ENCODE measurements at places on chromosomes 3 and 15.

GRCh38 chr15:66565741-66566144, at the start of gene LCTL:
Gene LCTL, minus strand, starts transcription at chr15:66565998. Its CDS starts 633 bp downstream, at chr15:66565365.
- no peak for DNase-seq

DNA sequence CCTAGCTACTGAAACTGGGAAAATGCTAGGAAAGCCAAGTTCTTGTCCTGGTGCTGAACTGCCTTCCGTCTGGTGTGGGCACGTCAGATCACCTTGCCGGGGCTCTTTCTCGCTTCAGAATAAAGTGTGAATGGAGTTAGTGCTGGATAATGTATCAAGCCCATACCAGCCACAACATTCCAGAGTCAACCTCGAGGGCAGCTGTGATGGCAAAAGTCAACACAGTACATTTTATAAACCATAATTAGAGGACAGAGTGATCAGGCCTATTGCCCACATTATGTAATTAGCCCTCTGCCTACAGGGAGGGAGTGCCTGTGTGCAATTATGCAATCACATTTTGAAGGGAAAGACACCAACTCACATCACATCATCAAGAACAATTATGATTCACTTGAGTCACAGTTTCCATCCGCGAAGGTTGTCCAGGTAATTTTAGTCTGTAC, 165.2 kb downstream of the RORA start:
- no peak for DNase-seq

GRCh38 chr3:64385277-64385676, 160.0 kb upstream of the PRICKLE2 start:
- no peak for DNase-seq

DNA sequence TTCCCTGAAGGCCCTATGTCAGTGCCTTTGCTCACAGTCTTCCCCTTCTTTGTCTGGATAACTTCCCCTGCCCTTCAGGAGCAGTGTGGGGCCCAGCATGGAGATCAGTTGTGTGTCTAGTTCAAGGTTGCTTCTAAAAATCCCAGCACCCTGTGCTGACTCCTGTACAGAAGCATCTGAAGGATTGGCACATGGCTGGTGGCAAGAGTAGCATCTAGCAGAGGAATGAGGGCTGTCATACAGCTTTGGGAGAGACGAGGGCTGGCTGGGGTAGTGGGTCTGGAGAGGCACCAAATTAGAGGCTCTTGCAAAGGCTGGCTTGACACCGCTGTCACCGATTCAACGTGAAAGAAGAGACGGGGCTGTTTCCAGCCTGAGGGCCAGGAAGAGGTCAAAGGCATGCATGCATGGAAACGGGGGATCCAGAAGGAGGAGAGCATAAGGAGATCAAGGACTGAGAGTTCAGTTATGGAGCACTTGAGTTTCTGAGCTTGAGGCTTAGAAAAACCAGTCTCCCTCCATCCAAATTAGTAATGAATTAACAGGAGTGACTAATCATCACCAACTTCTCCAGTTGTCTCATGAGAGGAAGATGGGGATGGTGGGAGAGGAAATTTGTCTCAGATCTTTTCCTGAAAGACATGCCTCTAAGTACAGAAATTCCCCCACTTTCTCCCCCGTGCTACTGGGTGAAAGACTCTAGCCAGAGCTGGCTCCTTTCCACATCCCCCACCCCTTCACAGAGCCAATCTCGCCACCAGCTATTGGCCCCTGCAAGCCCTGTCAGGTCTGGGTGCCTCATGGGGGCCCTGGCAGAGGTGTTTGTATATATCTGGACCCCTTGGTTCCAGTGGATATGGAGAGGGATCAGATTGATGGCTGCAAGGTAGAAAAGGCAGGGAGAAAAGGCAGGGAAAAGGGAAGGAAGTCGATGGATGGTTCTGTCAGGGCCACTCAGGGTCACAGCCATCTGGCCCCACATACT, 45.9 kb downstream of the SLCO2A1 start:
- no peak for DNase-seq

DNA sequence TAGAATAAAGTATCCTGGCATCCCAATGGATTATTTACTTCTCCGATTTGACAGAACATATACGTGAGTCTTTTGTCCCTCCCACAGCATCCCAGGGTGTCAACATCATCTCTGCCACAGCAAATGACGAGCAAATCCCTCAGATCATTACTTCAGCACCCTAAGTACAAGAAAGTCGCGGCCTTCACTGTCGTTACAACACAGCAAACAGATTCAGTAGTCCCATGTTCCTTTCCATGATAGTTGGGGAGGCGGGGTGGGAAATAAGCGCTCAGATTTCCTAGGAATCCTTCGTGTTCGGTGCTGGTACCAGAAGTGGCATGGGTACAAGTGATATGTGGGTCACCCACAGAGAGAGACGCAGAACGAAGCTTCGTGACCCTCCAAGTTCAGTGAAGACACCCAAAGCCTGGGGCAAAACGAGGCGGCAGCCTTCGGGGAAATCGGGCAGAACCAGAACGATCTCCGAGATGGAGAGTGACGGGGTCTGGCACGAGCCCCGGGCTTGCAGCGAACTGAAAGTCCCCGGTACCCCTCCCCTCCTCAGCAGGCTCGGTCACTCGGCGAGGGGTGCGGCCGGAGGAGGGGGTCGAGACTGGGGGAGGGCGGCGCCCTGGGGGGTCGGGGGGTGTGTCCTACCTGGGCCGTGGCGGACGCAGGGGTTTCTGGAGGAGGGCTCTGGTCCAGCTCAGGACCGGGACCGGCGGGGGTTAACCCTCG, 619 bp downstream of the TTBK2 start:
- peak; percentile 33 for DNase-seq

GRCh38 chr3:1798711-1799405, 299.8 kb upstream of the CNTN4 start:
- DNase-seq = no peak

DNA sequence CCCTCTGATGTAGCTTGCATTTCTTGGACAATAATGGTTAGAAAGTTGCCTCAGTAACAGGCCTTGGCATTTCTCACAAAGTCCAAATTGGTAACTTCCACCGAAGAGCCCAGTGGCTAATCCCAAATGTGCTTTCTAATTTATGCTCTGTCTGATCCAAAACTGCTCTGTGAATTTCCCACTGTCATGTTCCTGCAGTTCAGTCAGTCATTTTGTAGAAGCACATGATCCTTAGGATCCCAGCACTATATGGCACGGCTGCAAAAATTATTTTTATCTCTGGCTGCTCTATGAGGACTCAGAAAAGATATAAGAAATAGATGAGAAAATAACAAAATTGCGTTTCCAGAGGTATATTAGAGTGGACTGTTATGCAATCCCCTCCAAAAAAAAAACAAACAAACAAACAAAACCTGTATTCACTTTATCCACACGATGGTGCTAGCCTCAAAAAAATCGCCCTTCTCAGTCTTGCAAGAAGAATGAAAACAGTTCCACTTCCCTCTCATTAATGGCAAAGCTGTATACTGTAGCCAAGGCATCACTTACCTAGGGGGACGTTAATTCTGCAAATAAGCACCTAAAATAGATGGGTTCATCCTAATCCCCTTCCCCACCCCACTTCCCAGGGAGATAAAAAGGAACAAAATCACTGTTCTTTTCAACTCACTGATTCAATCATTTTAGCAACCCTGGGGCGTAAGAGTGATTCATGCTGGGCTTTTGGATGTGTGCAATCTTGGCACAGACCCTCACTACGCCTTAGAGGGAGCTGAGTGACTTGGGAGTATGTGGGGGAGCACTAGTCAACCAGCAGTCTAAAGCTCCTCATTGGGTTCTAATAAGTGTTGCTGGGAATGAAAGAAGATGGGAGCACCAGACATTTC, 61.3 kb downstream of the TMCO5A start:
- no peak for DNase-seq

GRCh38 chr3:23735062-23735461, 70.7 kb upstream of the UBE2E1 start:
- DNase-seq = no peak

- no peak for DNase-seq
Measured at GRCh38 chr3:42612217-42612616, 11.7 kb downstream of the NKTR start.

GRCh38 chr15:31391687-31392671, 65.3 kb downstream of the KLF13 start:
- peak; percentile 79 for DNase-seq

DNA sequence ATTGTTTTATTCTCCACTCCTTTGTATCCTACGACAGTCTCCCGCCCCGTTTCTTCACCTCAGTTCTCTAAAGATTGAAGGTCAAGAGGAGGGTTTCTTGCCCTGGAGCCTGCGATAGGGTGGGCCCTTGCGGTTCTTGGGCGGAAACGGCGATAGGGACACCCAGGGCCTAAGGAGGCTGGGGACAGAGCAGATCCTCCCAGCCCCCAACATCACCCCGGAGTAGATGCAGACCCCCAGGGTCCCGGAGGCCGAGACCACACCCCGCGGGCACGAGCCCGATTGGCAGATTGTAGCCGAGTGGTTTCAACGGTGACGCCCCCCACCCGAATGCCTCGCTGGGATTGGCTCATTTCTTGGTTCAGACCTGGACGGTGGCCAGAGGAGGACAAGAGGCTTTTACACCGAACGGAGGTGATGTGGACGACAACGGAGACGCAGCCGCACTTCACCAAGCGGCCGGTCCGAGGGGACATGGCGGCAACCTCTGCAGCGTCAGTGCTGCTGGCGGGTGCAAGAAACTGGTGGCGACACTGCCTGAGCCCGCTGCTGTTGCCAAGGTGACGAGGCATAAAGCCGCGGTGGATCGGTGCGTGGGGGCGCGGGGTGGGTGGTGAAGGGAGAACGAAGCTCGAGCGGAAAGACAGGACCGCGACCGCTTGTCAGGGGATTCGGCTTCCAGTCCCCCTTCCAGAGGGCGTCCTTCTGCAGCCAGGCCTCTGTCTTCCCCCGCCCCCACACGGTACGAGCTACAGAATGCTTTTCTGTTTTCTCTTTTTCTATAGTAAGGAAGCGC, 19.0 kb upstream of the MCF2L2 start:
- DNase-seq = peak; percentile 84

- DNase-seq = no peak
Measured at GRCh38 chr3:96083610-96084009, 730.8 kb upstream of the EPHA6 start.

DNA sequence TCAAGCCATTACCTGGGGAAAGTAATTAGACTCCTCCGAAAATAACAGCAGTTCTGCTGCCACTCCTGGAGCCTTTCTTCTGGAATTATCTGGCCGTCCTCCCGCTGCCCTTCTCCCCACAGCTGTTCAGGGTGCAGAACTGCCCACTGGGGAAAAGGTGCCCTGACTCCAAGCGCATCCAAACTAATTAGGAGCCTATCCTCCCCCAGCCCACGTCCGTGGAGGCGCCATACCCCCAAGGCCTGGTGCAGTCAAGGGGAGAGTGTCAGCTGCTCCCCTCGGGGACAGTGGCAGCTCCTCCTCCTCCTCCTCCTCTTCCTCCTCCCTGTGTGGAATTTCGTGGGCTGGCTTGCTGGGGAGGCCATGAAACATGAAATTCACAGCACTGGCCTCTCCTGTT, 177.2 kb downstream of the XXYLT1 start:
- DNase-seq = no peak

- peak; percentile 50 for DNase-seq
Measured at GRCh38 chr3:153284282-153284938, 122.4 kb downstream of the RAP2B start.

GRCh38 chr15:43948691-43949325, 122.0 kb downstream of the WDR76 start:
- peak; percentile 30 for DNase-seq

DNA sequence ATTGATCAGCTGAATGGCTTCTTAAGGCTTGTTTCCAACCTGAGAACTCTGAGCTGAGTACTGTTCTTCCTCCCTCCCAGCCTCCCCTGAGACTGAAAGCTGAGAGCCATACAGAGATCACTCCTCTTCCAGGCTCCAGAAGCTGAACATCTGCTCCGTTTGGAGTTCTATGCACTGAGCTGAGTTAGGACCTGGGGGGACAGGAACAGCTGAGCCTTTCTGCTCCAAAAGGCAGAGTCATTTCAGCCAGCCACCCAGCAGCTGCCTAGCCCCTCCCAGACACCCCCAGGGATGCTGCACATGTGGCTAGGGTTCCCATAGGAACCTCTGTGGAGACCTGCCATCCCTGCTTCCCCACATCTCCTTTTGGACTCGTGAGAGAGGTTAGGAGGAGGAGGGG, 64.2 kb upstream of the GLCE start:
- DNase-seq = no peak

DNA sequence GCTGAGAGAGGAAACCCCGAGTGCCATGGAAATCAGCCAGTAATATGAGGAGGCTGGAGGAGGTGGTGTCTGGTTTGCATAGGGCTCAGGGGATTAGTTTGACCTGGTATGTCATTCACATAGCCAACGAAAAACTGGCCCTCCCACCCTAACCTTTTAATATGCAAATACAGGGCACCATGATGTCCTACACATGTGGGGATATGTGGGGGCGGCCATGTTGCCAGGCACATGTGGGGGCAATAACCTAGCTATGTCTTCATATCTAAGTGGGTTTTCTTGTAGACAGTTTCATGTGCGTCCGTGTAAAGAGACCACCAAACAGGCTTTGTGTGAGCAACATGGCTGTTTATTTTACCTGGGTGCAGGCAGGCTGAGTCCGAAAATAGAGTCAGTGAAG, 110.1 kb downstream of the MOBP start:
- DNase-seq = no peak

- DNase-seq = peak; percentile 60
Measured at GRCh38 chr15:72785432-72785831, 1.9 kb upstream of the ADPGK start.

GRCh38 chr3:115704661-115705338, 81.5 kb downstream of the GAP43 start:
- DNase-seq = no peak

DNA sequence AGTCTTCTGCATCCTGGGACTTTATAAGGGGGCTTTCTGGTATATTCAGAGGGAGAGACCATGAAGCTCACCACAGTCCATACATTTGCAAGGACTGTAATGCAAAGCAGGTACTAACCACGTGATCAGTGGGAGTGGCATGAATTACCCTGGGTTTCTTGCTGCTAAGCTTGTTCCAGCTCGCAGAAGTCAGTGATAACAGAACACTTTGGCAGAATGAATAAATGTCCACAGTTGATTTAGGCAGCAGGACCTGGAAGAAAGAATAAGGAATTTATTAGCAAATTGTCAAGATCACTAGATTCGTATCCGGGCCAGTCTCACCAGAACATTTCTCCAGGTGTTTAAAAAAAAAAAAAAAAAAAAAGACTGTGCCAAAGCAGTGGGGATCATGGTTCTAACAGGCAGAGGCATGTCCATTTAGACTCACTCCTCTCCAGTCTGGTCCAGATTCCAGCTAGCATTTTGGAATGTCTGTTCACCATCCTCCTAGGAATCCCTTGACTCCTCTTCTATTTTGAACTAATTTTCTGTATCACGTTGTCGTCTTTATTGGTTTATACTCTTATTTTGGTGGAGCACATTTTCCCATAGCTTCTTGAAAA, 24.5 kb downstream of the HHLA2 start:
- DNase-seq = no peak

- no peak for DNase-seq
Measured at GRCh38 chr3:142509079-142509478, 61.2 kb upstream of the XRN1 start.

- no peak for DNase-seq
Measured at GRCh38 chr3:160588023-160588422, 22.7 kb upstream of the KPNA4 start.

DNA sequence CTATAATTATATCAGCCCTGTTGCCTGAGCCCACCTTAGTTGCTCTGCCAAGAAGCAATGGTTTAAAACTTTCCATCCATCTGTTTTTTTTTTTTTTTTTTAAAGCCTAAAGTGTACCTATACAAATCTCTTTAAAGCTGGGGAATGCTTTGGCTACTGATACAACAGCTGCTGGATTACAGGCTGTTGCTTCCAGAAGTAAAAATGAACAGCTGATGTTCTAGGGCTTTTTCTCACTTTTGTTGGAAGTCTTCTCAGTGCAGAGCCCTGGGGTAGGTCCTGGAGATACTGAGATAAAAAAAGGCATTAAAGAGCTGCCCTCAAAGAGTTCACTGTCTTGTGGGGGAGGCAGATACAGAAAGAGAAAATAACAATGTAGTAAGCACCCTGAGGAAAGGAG, 218.1 kb downstream of the NLGN1 start:
- DNase-seq = no peak

All from stimulated activated naive CD8-positive, alpha-beta T cell treated with anti-CD3 and anti-CD28 coated beads, Interleukin-15, amount 100 ng/mL, for 72 hours (primary cell).